Colonic mucosa (tissue), 4 donors: ENCODE measurements at places on chromosomes 11 and 22. TPM values are rescaled to one million over a fixed set of nuclear protein-coding genes. Genes with fewer than 3 reads are reported as not detected.

DNA sequence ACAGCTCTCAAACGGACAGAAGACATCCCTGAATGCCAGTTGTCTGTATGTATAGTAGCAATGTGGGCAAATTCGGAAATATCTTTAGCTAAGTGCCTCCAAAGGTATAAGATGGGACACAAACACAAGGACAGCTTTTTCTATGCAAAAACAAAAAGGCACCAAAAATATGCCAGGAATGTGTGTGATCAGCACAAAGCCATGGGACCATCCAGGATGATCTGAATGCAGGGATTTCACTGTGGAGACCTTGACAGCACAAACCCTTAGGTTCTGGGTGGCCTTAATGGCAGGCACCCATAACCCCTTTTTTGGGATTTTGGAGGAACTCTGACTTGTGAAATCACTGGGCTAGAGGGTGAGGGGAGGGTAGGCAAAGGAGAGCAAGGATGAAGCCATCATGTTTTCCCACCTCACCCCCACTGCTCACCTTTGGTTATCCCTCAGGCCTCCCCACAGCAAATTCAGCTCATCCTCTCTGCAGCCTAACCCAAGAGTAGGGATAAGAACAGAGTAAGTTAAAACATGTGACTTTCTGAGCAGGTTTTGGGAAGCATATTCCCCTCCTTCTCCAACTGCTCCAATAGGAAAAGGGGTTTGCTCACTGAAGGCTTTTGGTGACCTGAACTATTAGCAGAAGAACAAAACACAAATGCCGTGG is 154.6 kb downstream of the SNX19 start:
- H3K27ac ChIP-seq: no peak overlapping the region
- no peak overlapping the region for H3K4me3 ChIP-seq
- no peaks in the 10 kb centered on the region for H3K4me1 ChIP-seq
- H3K36me3 ChIP-seq: no peaks in the 10 kb centered on the region
- no peak for DNase-seq

The SMIM35 gene
- total RNA-seq: not detected

DNA sequence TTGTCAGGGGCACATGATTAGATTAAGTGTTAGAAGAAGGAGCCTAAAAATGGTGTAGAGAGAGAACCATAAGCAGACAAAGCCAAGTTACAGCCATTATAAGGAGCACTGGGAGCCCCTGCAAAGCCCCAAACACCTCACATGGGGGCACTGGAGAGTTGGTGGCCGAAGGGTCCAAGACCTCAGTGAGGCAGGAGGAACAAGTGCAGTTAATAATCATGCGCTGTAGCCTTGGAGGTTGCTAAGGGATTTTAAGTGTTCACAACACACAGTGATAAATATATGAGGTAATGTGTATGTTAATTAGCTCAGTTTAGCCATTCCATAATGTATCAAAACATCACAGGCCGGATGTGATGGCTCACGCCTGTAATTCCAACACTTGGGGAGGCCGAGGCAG is 54.4 kb upstream of the JAM3 start:
- no peak overlapping the region for H3K4me3 ChIP-seq
- H3K27me3 ChIP-seq: no peaks in the 10 kb centered on the region
- H3K36me3 ChIP-seq: no peaks in the 10 kb centered on the region
- H3K27ac ChIP-seq: no peak overlapping the region
- DNase-seq: no peak
- no peaks in the 10 kb centered on the region for H3K4me1 ChIP-seq

DNA sequence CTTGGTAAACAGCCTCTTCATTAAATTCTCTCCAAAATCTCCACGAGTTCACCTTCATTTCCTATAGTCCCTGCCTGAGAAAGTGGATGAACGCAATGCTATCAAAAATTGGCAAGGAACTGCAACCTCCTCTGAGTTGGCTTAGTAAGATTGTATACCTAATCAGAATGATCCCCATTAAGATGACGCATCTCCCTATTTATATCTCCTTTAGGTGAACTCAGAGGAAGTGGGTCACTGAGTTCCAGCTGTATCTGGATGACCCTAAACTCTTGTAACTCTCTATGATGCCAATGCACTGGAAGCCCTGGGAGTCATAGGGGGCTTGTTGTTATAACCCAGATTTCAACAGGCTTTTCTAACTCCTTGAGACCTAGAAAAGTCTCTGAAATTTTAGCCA is 48.2 kb downstream of the OR10A6 start:
- DNase-seq: no peak
- no peak overlapping the region for H3K4me3 ChIP-seq
- H3K27ac ChIP-seq: no peak overlapping the region
- no peaks in the 10 kb centered on the region for H3K36me3 ChIP-seq

GRCh38 chr11:96313163-96313562 is 29.8 kb downstream of the MAML2 start:
- DNase-seq: no peak
- no peak overlapping the region for H3K27ac ChIP-seq
- H3K4me1 ChIP-seq: peaks cover 21% of the 10 kb centered on the region
- H3K36me3 ChIP-seq: no peaks in the 10 kb centered on the region
- no peak overlapping the region for H3K4me3 ChIP-seq
